Activated CD8-positive, alpha-beta memory T cell treated with anti-CD3 and anti-CD28 coated beads, Interleukin-2, amount 50 U/mL, for 4 hours (primary cell): ENCODE measurements at places on chromosomes 5 and 9.
A peak's percentile ranks its signal among the peaks of the same experiment; 100 is the strongest.

DNA sequence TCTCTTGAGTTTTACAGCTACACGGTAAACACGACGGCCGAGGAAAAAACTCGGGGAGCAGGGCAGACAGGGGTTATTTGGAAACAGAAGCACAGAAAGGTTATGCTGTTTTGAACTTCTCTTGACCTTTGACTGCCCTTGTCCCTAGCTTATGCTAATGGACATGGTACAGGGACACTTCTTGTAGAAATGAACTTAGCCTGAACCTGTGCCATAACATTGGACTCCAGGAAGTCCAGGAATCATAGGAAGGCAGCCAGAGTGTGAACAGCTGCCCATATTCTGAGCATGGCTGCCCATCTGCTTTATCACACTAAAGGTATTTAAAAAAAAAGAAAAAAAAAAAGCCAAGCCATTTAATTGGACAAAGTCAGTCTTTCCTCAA, 46.1 kb downstream of the NR6A1 start:
- DNase-seq, result no peak

DNA sequence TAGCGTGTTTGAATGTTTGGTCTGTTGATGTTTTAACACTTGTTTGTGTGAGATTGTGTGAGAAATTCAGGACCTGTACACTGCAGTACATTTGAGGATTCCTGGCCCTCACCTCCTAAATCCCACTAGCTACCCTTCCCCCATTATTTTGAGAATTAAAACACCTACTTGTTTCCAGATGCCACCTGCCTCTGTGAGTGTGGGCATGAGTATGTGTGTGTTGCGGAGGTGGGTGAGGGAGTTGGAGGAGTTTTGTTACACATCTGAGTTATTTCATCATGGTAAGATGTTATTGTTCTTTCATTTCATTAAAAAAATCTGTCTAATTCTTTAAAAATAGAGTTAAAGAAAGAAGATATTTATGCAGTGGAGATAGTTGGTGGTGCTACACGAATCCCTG, 36.3 kb downstream of the HSPA4 start:
- DNase-seq, result no peak

DNA sequence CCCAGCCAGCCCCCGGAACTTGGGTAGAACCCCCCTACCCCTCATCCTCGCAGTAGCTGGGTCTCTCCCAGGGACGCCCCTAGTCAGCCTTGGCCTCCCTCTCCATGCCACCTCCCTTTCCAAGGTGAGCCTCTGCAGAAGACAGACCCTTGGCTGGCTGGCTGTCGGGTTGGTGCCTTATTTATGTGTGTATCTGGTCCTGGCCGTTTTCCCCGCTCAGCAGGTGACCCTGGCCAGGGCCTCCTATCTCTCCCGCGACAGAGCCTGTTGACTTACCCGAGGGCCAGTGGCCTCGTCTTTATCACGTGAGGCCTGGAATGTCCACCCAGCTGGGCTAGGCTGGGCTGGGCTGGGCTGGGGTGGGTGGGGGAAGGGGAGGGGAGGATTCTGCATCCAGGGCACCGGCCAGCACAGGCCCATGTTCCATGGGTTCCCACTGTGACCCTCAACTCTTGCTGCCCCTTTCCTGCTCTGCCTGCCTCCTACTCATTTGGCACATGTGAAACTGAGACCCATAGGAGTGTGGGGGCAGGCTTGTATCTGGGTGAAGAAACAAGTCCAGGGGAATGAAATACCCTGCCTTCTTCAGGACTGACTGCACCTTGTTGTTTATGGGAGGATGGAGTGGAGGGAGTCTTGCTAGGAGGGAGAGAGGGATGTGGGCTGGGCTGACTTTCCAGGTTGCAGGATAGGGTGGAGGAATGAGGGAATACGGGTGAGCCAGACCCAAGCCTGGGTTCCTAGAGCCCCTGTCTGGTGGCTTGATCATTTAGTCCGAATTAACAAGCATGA, 3.1 kb downstream of the CXXC5 start:
- DNase-seq, result no peak

GRCh38 chr5:135891268-135891667, 4.4 kb downstream of the IL9 start:
- no peak for DNase-seq

DNA sequence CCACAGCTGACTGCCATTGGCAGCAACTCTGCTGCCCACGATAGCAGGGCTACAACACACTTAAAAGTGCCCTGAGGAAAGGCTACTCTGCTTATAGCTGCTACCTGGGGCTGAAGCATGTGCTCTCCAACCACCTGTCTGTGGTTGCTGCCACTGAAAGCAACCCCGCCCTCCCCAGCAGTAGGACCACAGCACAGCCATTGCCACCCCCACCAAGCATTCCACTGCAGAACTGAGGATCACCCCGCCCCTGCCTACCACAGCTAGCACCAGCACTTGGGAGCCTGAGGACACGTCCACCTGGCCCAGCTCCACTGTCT, 85.8 kb downstream of the LPAR1 start:
- DNase-seq, result no peak

DNA sequence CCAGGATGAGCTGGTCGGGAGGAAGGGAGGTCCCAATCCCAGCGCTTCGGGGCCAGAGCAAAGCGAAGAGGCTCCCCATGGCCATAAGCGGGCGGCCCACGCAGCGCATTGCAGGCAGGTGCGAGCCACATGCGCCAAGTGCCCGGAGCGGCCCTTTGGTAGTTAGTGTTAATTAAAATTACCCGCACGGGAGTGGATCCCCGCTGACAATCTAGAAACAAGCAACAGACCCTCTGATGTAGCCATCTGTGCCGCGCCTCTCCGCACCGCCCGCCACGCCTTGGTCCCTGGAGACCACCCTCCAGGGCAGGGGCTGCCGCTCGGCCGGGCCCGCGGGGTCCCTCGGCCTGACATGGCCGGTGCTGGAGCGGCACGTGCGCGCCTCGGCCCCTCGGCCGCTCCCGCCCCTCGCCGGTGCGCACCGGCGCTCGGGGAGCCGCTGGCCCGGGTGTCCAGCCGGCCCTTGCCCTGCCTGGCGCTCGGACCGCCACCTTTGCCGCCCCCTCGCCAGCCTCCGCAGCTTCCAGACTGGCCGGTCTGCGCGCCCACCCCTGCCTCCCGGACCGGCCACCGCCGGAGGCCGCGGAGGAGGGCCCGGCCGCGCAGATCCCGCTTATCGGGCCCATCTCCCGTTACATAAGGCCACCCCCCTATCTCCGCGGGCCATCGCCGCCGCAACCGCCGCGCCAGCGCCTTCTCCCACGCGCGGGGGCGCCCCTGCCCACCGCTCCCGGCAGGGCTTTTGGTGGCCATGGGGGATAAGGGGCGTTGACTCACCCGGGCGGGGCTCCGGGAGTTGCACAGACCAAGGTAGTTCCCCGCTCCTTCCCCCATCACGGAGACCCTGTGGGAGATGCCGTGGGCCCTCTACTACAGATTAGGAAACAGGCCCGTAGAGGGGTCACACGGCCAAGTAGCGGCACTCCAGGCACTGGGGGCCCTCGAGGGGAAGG, 1.9 kb upstream of the IL13 start:
- DNase-seq, result peak; percentile 58

- no peak for DNase-seq
These were observed 658 bp downstream of the PDCD1LG2 start for GRCh38 chr9:5510989-5511388.

DNA sequence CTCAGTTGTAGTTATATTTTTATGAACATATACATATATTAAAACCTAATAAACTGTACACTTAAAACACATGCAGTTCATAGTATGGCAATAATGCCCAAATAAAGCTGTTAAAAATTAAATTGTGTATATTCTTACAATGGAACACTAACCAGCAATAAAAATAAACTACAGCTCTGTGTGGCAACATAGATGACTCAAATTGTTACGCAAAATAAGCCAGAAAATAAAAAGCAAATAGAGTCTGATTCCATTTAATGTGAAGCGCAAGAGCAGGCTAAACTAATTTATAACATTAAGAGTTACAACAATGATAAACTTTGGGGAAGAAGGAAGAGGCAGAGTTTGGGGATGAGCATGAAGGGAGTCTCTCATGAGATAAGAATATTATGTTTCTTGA, 597.3 kb downstream of the TLE1 start:
- DNase-seq, result no peak

GRCh38 chr5:130110328-130110727, 206.1 kb downstream of the CHSY3 start:
- no peak for DNase-seq

DNA sequence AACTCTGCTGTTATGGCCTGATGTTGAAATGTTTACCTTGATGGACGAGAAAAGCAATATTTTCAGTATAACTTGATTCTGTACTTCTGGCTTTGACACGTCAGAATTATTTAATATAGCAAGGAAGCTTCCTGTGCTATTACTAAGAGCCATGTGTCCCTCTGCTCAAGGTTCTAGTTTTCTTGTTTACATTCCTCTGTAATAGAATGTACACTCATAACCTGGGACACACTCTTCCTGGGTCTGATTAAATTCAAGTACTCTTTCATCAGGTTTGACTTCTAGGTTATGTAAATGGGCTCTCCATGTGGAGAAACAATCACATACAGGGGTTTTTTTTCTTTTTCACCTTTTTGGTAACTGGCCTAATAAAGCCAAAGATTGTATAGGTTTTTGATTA, 33.1 kb downstream of the GTF3C4 start:
- no peak for DNase-seq

DNA sequence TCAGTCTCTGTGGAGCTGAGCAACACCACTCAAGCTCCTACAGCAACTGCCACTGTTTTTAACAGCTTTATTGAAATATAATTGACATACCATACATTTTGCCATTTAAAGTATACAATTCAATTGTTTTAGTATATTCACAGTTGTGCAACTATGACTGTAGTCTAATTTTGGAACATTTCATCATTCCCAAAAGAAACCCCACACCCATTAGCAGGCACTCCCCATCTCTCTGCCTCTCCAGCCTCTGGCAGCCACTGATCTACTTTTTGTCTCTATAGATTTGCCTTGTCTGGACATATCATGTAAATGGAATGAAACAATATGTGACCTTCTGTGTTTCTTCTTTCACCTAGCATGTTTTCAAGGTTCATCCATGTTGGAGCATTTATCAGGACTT, 43.5 kb downstream of the RUSC2 start:
- no peak for DNase-seq

GRCh38 chr5:35313291-35313690, 83.0 kb upstream of the PRLR start:
- no peak for DNase-seq

DNA sequence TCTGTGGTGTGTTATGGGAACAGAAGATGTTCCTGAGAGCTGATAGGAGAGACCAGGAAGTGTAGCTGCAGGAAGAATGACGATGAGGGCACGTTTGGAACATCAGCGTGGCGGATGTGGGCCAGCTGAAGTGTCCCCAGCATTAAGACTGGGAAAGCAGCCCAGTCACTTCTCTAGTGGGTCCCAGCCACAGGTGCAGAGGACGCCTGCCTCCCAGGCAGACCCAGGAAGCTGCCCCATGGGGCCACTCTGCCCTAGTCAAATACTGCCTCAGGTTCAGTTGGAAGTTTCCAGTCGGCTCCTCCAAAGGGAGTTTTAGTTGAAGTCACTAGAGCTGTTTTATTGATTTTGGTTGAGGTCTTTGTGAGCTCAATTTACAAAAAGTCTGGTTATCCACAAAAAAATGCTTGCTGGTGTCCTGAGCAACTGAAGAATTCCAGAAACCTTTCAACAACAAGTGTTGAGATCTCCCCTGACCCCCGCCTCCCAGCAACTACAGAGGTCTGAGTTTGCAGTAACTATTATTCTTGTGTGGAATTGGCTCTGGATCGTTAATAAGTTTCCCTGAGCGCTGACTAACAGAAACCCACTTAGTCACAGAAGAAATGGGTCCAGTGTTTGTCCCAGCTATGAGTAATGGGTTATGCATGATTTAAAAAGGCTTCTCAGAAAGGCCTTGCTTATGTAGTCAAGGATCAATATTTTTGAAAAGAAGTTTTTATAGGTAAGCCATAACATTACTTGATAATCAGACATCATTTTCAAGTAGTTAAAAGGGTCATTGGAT, 294.1 kb downstream of the FANCC start:
- no peak for DNase-seq

- DNase-seq, result no peak
These were observed 315.7 kb downstream of the MAT2B start for GRCh38 chr5:163821142-163821541.

DNA sequence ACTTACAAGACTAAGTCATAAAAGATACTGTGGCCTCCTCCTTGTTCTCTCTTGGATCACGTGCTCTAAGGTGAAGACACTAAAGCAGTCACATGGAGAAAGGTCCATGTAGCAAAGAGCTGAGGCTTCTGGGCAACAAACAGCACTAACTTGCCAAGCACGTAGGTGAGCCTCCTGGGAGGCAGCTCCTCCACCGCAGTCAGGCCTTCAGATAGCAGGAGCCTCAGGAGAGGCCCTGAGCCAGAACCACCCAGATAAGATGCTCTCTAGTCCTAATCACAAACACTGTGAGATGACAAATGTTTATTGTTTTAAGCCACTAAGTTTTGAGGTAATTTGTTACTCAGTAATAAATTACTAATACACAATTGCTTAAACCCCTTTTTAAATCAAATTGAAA, 38.0 kb downstream of the WDR41 start:
- no peak for DNase-seq

GRCh38 chr5:44868541-44868940, 59.8 kb downstream of the MRPS30 start:
- DNase-seq, result no peak

DNA sequence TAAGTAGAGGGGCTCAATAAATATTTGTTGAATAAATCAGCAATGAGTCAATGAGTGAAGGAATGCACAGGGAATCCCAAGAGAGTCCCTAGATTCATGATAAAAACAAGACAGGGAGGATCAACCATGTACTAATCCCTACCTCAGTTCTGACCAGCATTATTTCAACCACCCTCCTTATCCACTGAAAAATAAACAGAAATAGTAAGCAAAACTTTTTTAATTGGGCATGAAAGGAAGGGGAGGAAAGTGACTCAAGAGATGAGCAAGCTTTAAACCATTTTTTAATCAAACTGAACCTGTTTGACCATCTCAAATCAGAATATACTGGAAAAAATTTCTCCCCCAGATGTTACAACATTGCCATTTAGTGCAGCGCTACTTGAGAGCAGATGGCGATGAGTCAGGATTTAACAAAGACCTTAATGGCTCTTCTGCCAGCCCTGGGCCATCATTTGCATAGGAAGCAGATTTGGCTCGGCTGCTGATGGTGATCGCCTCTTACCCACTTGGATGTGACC, 194.8 kb upstream of the SLC30A5 start:
- no peak for DNase-seq

DNA sequence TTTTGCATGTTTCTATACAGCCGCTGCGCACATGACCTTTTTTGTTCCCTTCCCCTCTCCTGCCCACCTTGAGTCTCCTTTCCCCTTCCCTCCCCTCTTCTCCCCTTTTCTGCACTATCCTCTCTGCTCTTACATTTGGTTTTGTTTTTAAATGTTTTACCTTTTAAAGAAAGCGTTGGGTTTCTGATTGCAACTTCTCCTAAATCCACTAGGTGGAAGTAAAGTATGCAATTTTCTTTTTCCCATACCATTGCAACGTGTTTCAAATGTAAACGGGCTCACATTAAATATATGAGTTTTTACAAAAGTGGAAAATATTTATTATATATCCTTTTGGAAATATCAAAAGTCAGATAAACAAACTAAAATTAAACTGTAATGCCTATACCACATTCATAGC, 500.9 kb downstream of the DIRAS2 start:
- no peak for DNase-seq

- DNase-seq, result no peak
These were observed 295.7 kb downstream of the EDIL3 start for GRCh38 chr5:84088996-84089395.
